ENCODE measurements at places on chromosomes 2 and 18.

DNA sequence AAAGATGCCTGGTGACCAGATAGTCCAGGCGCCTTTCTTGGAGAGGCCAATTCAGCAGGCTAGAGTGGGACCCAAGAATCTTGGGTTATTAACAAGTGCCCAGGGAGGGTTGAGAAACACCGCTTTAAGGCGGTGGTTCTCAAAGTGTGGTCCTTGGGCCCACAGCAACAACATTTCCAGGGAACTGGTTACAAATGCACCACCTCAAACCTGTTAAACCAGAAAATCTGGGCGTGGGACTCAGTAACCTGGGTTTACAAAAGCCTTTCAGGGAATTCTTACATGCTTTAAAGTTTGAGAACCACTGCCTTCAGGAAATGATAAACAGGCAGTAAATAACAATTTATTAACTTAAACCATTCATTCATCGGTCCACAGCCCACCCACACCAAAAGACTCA lies 92.5 kb downstream of the SP3 start:
- no peak for DNase-seq

- DNase-seq = no peak
These were observed 5.1 kb downstream of the TSHZ1 start for GRCh38 chr18:75215663-75216062.

- peak; percentile 16 for DNase-seq
These were observed 140.7 kb downstream of the LDLRAD4 start for GRCh38 chr18:13359210-13359609.

DNA sequence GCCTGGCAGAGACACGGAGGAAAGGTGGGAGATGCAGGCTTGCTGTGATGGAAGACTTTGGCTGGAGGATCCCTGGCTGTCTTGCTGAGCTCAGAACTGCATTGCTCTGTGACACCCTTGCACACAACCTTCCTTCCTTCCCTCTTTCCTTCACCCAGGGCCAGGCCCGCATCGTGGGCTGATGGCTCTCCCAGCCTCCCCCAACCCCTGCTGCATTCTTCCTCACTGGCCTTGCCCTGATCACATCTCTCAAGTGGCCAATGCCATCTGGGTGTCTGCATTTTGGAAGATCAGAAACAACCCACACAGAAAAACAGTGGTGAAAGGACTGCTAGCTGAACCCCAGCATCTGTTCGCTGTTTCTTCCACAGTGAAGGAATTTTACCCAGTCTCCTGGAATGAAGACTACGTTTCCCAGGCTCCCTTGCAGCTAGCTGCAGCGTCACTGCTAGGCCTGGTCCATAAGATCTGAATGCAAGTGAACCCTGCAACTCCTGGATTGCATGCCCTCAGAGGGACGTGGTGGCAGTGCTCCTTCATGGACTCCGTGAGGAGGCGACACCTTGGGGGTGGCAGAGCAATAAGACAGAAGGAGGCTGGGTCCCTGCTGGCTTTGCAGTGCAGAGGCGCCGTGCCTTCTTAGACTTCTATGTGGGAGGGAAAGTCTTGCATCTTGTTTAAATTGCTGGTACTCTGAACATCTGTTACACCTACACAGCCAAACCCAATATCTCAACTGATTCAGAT lies 78.9 kb upstream of the YWHAQ start:
- no peak for DNase-seq

- no peak for DNase-seq
These were observed 35.0 kb downstream of the TTC32 start for GRCh38 chr2:19866771-19867170.

GRCh38 chr18:54043484-54044251 lies 180.8 kb downstream of the MBD2 start:
- no peak for DNase-seq

DNA sequence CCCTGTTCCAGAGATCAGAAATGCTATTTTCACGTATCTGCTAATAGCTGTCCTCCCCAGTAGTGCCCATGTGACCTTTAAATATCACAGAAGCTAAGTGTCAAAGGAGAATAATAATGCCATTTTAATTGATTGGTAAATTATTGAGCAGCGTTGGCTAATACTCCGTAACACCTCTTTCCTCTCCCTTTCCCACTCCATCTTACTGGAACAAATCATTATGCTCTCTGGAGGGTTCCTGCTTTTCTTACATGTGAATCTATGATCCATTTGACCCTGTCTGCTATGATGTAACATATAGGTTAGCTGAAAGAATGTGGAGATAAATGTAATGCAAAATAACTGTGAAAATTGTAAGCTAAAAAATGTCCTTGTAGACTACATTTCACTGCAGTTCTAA lies 383.6 kb upstream of the GYPC start:
- DNase-seq = no peak

GRCh38 chr2:95034221-95034620 lies 8.7 kb downstream of the MAL start:
- DNase-seq = no peak

DNA sequence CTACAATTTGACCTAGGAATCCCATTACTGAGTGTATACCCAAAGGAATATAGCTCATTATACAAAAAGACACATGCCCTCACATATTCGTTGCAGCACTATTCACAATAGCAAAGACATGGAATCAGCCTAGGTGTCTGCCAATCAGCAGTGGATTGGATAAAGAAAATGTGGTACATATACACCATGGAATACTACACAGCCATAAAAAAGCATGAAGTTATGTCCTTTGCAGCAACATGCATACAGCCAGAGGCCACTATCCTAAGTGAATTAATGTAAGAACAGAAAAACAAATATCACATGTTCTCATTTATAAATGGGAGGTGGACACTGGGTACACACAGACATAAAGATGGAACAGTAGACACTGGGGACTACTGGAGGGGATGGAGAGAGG lies 54.0 kb downstream of the GREB1L start:
- DNase-seq = no peak

GRCh38 chr2:99398303-99398702 lies 61.1 kb downstream of the EIF5B start:
- no peak for DNase-seq

GRCh38 chr2:128366713-128367511 lies 48.2 kb upstream of the HS6ST1 start:
- DNase-seq = no peak

GRCh38 chr2:201953880-201954279 lies 79.8 kb upstream of the FZD7 start:
- DNase-seq = no peak

DNA sequence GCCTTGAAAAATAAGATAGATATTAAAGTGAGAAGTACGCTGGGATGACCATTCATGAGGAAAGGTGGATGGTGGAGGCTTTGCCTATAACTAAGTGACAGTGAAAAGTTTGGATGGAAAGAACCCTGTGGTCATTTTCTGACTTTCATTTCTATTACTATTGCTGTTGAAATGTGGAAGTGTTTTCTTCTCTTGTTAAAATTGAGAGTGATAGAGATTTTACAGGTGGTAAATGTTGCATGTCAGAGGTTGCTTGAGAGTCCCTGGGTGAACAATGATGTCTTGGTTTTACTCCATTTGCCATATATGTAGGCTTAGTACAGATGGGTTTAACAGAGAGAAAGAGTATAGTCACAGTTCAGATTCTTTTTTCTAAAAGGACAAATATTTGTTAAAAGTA lies 18.4 kb downstream of the NCOA1 start:
- DNase-seq = no peak

DNA sequence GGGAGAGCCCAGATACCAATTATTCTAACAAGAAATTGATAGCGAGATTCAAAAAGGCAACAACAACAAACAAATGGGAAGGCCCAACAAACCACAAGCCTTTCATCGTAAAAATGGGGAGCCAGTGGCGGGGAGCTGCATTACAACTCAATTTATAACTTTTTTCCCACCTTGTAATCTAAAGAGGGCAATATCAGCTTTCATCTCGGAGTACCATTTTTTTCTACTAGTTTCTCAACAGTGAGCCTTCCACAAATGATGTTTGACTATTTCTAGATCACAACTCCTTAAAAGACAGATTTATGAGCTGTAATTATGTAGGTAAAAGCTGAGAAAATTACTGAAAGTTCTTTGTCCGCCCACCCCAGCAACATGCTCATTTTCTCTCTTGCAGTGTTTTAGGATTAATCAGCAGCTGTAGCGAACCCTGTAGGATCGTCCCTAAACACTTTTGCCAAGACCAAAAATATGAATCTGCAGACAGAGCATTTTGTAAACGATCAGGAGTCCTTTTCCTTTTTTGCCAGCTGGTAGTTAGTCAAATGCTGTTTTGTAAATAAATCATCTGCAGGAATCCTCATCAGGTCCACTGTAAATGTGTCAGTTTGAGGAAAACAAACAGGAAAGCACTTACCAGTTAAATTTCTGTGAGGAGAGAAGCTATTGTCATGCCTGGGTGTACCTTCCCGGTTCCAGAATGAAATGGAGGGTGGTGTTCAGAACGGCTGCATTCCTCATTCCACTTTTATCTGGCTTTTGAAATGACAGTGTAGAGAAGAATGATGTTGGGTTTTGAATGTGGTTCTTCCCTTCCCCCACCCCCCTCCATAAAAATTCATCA lies 53.2 kb downstream of the EEF1B2 start:
- no peak for DNase-seq

- peak; percentile 31 for DNase-seq
These were observed 709 bp downstream of the UGP2 start for GRCh38 chr2:63842149-63843061.

DNA sequence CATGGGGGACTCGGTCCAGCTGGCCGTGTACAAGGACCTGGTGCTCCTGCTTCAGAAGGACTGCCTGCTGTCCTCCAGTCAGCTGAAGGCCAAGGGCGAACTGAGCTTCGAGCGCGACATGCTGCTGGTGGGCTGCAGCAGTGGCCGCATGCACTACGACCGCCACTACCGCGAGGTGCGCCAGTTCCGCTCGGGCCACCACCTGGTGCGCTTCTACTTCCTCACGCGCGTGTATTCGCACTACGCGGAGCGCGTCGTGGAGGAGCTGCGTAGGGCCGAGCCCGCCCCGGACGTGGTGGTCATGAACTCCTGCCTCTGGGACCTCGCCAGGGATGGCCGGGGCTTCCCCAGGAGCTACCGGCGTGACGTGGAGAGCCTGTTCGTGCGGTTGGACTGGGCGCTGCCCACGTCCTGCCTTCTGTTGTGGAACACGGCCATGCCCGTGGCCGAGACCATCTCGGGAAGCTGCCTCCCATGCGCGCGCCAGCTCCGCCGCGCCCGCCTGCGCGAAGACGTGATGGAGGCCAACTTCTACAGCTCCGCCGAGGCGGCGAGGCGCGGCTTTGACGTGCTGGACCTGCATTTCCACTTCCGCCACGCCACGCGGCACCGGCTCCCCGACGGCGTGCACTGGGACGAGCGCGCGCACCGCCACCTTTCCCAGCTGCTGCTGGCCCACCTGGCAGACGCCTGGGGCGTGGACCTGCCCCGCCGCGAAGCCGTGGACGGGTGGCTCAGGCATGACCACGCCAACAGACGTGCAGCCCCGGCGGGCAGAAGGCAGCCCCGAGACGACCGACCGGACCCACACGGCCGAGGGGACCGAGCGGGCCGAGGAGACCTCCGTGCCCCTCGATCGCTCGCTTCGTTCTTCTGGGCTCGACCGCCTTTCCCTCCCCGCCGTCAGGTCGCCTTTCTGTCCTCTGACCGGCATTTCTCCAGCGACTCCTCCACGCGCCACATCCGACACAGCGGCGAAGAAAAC lies 293.9 kb upstream of the ERBB4 start:
- no peak for DNase-seq

DNA sequence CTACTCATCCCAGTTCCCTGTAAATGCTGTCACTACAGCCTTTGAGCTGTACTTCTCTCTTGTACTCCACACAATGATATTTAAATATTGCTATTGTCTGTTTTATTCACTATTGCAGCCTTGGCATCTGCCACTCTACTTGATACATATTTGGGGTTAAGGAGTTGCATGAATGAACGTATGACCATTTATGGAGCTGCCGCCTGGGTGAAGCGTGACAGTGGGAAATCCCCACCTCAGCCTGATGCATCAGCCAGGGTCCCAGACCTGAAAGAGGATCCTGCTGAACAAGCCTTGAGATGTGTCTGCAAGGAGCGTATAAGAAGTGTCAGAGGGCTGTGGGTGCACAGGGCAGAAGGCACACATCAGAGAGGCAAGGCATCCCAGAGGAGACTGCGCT lies 39.1 kb downstream of the MRPL35 start:
- DNase-seq = peak; percentile 71

DNA sequence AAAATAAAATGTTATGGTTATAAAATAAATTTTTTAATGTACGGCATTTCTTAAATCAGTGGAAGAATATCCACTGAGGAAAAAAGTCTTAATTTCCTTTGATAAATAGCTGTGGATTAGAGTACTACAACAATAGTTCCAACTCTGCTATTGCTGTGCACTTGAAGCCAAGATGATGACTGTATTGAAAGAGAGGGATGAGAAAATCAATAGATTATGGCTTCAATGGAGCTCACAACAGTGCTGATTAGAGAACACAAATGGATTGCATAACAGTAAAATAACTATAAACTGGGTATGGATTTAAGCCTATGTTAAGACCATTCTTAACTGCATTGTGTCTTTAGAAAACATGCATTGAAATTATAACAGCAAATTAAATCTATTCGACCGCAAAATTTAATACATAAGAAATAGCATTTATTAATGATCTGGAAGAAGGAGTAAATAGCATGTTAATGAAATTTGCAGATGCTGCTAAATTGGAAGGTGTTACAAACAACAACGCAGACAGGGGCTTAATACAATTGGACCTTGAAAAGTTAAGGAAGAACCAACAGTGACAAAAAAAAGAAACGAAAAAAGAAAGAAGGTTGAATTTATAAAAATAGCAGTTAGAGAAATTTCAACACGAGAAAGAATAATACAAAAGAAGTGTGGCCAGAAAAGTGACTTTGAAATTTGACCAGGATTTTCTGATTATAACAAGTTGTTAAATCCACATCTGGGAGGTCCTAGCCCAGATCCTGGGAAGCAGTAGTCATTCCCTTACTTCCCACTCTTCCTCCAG lies 8.6 kb upstream of the MAP3K20 start:
- no peak for DNase-seq

GRCh38 chr2:208072250-208072892 lies 47.0 kb upstream of the PLEKHM3 start:
- peak; percentile 58 for DNase-seq

DNA sequence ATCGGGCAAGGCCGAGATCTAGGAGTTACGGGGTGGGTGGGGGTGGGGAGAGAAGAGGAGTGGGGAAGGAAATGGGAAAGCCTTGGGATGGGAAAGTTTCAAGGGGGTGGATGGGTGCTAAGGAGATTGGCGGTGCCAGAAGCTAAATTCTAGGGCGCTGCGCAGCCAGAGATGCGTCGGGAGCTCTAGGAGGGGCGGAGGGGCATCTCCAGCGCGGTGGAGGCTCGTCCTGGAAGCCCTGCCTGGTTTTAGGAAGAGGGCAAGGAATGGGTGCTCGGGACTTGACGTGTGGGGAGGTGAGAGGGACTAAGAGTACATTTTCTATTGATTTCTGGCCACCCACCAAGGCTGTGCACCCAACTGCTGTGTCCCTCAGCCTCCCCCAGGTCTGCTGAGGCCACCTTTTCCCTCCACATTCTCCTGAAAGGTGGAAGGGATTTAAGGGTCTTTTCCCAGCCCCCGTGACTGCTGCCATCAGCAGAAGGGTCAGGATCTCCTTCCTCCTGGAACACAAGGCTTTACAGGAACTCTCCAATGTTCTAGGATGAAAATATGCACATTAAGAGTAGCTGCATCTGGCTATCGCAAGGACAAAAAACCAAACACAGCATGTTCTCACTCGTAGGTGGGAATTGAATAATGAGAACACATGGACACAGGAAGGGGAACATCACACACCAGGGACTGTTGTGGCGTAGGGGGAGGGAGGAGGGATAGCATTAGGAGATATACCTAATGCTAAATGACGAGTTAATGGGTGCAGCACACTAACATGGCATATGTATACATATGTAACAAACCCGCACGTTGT lies 1.4 kb downstream of the C2orf72 start:
- DNase-seq = no peak

All from OCI-LY7 (cell line).